ENCODE measurements at places on chromosomes 3 and 15. TPM values are rescaled to one million over a fixed set of nuclear protein-coding genes. Genes with fewer than 3 reads are reported as not detected.

ADAMTSL3 gene
- 4.5 TPM for polyA plus RNA-seq

CMTM8 gene
- 11.9 TPM for polyA plus RNA-seq

SLC2A2 gene
- 11.3 TPM for polyA plus RNA-seq

- no peak for DNase-seq
Measured at GRCh38 chr3:186589856-186590579, 19.5 kb downstream of the DNAJB11 start.

DNA sequence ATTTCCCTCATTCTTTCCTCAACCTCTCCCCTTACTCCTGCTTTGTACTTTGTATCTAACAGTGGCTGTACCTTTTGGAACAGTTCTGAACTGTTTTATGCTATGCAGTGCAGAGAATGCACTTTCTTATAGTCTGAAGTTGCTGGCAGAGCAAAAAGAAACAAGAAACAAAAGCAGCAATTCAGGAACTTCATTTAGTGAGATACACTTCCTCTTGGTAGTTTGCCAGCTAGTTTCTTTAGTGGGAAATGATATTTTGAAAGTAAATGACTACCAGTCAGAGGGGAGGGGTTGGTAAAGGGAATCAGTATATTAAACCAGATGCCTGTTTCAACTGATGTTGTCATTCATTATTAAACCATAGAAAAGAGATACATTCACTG lies 55.0 kb upstream of the CHD2 start:
- no peak for DNase-seq

GRCh38 chr15:74782259-74783071 lies 585 bp downstream of the CSK start:
- no peak for DNase-seq

DNA sequence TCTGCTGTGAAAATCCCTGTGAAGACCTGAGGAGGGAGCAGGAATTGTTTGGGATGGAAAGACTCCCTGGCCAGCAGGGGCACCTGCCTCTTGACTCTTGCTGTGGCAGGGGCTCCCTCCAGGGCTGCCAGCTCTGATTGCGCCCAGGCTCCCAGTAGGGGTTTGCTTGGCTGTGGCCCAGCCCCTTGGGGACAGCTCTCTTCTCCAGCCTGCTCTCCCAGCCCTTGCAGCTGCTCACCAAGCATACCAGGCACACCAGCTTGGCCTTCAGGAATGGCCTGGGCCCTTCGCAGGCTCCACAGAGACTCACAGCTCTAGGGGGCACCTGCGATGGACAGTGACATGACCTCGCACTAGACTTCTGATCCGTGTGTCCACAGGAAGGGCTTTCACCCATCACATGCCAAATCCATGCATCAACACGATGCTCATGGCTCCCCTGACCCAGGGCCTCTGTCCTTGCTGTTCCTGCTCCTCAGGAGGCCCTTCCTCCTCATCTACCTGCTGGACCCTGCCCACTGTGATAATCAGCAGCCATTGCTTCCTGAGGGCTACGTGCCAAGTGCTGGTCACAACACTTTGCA lies 61.8 kb downstream of the SCN5A start:
- DNase-seq = no peak

DNA sequence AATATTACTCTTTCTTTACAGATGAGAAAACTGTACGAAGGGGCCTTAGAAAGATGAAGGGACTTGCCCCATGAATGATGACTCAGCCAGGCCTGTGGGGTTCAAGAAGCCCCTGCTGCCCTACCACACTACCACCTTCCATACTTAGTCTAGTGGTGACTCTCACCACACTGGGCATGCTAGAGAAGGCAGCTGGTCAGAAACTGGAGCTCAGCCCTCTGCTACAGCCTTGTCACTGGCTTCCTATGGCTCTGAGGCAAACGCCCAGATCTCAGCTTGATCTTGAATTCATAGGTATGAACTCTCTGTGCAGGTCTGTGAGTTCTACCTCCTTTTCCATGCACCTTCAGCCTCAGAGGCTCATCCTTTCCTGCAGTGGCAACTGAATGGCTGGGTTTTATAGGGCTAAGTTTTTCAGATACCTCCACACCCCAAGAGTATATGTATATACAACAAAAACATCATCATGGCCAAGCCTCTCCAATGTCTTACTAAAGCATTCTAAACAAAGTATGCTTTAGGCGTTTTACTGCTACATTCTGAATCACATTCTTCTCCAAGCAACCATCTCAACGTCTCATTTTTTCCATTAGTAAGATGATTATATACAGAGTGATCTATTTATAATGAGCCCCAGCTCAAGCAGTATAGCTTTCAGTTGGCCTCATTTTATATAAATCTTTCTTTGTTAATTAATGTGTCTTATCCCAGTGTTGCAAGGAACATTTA lies 234.1 kb downstream of the GREM1 start:
- no peak for DNase-seq
